ENCODE measurements at places on chromosomes 13 and 19.

- no peak for DNase-seq
These were observed at the start of gene KASH5 for GRCh38 chr19:49387936-49388372. TSS of gene KASH5 (plus strand) at chr19:49388249. CDS start at chr19:49390884, 2,635 bp downstream.

DNA sequence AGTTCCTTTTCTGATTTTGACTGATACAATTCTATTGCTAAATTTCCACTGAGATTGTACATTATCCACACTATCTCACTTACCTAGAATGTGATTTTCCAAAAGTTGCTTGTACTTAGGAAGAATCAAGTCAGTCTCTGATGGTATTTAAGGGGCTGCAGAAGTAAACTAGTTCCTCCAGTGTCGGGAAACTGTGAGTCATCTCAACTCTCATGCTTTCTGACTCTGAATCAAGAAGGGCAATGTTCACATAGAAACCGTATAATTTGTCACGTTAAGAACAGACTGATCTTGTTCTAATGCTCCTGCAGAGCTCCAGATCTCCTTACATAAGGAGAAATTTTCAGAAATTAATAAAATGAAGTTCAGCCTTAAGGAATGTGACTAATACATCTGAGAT lies 369.3 kb downstream of the KLF5 start:
- DNase-seq: no peak

DNA sequence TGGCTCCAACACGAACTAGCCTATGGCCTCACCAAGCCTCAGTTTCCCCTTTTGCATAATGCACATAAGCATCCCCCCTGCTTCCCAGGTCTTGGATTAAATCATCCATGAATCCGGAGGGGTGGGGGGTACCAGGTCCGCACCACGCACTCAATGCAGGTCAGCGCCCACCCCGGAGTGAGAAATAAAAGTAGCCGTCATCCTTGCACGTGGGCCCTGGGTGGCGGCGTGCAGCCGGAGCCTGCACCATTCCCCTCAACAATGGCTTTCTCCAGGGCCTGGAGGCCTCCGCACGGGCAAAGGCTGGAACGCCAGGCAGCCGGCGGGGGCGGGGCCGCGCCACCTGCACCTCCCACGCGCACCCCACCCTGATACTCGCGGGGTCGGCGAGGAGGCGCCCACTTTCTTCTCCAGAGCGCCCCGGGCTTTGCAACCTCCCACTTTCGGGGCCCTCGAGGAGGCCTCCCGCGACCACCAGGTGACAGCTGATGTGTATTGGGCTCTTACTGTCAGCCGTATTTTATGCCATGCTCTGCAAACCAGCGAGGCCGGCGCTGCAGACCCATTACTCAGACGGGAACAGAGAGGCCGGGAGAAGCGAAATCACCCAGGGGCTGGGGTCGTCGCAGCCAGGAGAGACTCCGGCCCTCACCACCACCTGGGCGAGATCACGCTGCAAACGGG lies 767 bp upstream of the GADD45B start:
- no peak for DNase-seq

GRCh38 chr19:34350161-34350561 lies 14.8 kb upstream of the GPI start:
- no peak for DNase-seq
